ENCODE measurements at places on chromosomes 16 and 17. TPM values are rescaled to one million over a fixed set of nuclear protein-coding genes. Genes with fewer than 3 reads are reported as not detected.

The AURKB gene
- total RNA-seq = not detected

The TP53TG3 gene
- not detected for total RNA-seq

The SPATA32 gene
- total RNA-seq = not detected

The C17orf107 gene
- total RNA-seq = 2.9 TPM

The SKAP1 gene
- total RNA-seq = not detected

The GPRC5C gene
- total RNA-seq = 21.2 TPM

The ITGAD gene
- total RNA-seq = not detected

The LRRC36 gene
- 0.46 TPM for total RNA-seq

The ASGR1 gene
- total RNA-seq = 1.8 TPM

The KRTAP16-1 gene
- not detected for total RNA-seq

The SPIRE2 gene
- total RNA-seq = 7.5 TPM

The SP6 gene
- total RNA-seq = 1.5 TPM

The COX6A2 gene
- not detected for total RNA-seq

The C16orf96 gene
- 0.30 TPM for total RNA-seq

The CEP112 gene
- 40.6 TPM for total RNA-seq

The CTRB1 gene
- not detected for total RNA-seq

The ETV4 gene
- 2.1 TPM for total RNA-seq

The DCTN5 gene
- total RNA-seq = 13.6 TPM

The ARHGDIG gene
- total RNA-seq = not detected

The AFMID gene
- 25.1 TPM for total RNA-seq

The ABCC12 gene
- total RNA-seq = not detected

The KRTAP4-16 gene
- not detected for total RNA-seq

The PIPOX gene
- 7.4 TPM for total RNA-seq

The NME3 gene
- 35.3 TPM for total RNA-seq

The HOXB3 gene
- 11.3 TPM for total RNA-seq

The FNDC8 gene
- total RNA-seq = not detected

The ENPP7 gene
- total RNA-seq = not detected

The CHCT1 gene
- total RNA-seq = not detected

The SHBG gene
- 0.21 TPM for total RNA-seq

The KCNAB3 gene
- not detected for total RNA-seq

The SMTNL2 gene
- total RNA-seq = 12.0 TPM

The IQCK gene
- total RNA-seq = 14.7 TPM

The MIS12 gene
- total RNA-seq = 20.6 TPM

The CDK3 gene
- not detected for total RNA-seq

The MT1M gene
- total RNA-seq = 6.2 TPM

The LLGL2 gene
- 11.2 TPM for total RNA-seq

The CCL17 gene
- not detected for total RNA-seq

The TEKT5 gene
- total RNA-seq = 0.62 TPM

The SLC38A8 gene
- 1.3 TPM for total RNA-seq

The FBXW10B gene
- total RNA-seq = 0.64 TPM

The DYNLRB2 gene
- not detected for total RNA-seq

The DHRS11 gene
- 4.4 TPM for total RNA-seq

The MYH3 gene
- 1.9 TPM for total RNA-seq

Measured in uterus (tissue), 4 donors.